ENCODE measurements at places on chromosomes 6 and 20. TPM values are rescaled to one million over a fixed set of nuclear protein-coding genes. Genes with fewer than 3 reads are reported as not detected.

The RNGTT gene
- total RNA-seq: 8.9 TPM

The SLCO4A1 gene
- 0.90 TPM for total RNA-seq

The NFATC2 gene
- 2.7 TPM for total RNA-seq

The OR2H2 gene
- total RNA-seq: not detected

Data from dermis microvascular lymphatic vessel endothelial cell (primary cell).